ENCODE measurements at places on chromosomes 2 and 18. TPM values are rescaled to one million over a fixed set of nuclear protein-coding genes. Genes with fewer than 3 reads are reported as not detected.
A peak's percentile ranks its signal among the peaks of the same experiment; 100 is the strongest.

ZNF892 gene
- 7.2 TPM for total RNA-seq

- DNase-seq = no peak
Observed at GRCh38 chr18:67583621-67584020, 67.1 kb upstream of the DSEL start.

DNA sequence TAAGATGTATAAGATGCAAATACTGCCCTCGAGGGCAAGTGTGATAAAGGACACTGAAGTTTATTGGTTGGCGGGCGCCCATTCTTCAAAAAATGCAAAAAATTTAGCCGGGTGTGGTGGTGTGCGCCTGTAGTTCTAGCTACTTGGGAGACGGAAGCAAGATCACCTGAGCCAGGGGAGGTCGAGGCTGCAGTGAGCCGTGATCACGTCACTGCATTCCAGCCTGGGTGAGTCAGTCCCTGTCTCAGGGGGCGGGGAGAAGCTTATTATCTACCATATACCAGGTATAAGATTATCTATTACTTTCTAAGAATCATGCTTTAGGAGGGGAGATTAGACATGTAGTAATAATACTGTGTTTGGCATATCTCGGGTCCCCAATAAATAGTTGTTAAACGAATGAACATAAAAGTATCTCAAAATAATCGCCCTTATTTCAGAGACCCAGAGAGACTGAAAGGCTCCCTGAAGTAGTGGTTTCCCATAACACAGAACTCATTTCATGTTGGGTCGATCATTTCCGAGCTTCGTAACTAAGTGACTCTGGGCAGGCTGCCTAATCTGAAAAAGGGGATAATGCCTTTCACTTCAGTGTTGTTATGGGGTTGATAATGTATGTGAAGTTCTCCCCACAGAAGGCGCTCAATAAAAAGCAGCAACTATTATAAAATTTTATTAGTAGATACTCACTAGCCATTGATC lies 1.2 kb upstream of the SELENOI start:
- DNase-seq = peak; percentile 21

GRCh38 chr18:79950515-79951341 lies 725 bp downstream of the SLC66A2 start:
- DNase-seq = peak; percentile 20

DNA sequence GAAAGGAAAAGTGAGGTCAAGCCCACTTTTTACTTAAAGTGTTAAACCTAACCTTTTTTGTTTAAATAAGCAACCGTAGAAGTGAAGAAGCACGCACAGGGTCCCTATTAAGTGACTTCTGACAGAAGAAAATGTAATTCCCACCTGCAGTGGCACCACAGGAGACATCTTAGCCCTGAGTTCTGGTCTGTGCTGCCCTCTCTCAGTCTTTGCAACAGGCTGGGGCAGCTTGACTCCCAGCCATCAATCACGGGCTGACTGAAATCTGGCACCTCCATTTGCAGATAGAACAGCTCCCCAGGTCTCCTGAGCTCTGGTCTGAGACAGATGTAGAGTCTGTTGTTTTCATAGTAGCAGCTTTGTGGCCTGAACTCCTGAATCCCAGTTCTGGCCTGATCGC lies 170.0 kb downstream of the LTBP1 start:
- no peak for DNase-seq

MFSD2B gene
- total RNA-seq = not detected

AMMECR1L gene
- 26.0 TPM for total RNA-seq

IL1R1 gene
- total RNA-seq = 0.22 TPM

RAB6C gene
- total RNA-seq = not detected

- DNase-seq = peak; percentile 76
Observed at GRCh38 chr2:231104115-231104713, 20.6 kb downstream of the HTR2B start.

NBAS gene
- total RNA-seq = 37.5 TPM

IL36G gene
- total RNA-seq = not detected

DNA sequence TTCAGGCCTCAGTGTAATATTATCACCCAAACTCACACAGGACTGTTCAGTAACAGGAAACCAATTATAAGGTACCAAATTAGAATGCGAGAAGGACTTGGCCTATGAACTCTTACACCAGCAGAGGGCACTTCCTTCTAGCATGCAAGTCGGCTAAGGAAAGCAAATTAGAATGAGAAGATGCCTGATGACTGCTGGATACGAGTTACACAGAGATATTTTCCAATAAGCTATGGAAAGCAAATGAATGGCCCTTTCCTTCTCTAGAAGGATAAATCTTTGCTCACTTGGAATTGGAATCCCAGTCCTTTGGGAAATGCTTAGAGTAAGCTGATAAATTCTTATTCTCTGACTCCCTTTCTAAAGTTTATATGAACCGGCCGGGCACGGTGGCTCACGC lies 109.8 kb downstream of the AP1S3 start:
- DNase-seq = peak; percentile 90

DNA sequence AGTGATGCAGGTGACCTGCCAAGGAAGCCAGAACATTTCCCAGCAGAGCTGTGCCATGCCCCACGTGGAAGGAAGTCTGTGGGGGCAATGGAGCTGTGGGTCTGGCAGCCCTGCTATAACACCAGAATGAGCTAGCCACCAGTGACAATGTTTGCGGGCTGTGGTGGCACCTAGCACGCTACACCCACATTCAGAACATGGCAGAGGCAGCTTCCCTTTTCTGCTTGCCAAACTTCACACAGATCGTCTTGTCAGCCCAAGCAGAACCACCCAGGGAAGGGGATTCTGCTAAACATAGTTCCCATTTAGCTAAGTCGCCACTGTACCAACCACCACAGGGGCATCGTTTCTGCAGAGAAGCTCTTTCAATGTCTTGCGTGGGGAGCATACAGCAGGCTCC lies 27.0 kb upstream of the CCDC93 start:
- DNase-seq = no peak

GRCh38 chr18:40055262-40055661 lies 1899.8 kb upstream of the PIK3C3 start:
- DNase-seq = no peak

DNA sequence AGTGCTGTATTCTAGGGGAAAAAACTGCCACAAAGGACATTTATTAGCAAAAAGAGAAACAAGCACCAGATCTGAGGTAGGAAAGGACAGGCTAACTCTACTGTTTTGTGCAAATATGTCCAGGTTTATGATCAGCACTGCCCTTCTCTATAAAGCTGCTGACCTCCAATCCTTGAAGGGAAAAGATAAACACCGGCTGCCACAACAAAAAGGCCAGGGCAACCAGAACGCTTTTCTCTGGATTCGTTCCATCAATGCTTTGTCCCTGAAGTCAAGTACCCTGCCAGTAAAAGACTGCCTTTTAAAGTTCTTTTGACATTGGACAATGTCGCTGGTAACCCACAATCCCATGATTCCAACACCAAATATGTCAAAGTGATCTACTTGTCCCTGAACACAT lies 21.0 kb downstream of the SMAD2 start:
- DNase-seq = no peak

MALL gene
- total RNA-seq = 0.24 TPM

TDRD15 gene
- not detected for total RNA-seq

DNA sequence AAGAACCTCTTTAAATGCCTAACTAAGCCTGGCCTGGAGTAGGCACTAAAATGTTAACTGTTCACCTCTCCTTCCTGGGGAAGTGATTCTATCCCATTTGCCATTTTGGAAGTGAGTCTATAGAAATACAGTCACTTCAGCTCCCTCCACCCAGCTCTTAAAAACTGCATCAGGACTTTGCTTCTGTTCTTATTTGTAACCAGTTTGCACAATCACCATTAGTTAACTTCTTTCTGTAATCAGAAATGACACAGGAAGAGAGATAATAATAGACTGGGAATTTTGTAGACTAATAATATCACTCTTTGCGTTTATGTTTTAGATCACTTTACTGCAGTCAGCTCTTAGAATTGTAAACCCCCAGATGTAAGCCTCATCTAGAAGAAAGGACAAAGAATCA lies 16.0 kb upstream of the MARCO start:
- DNase-seq = no peak

- DNase-seq = no peak
Observed at GRCh38 chr2:73451263-73451972, 65.8 kb downstream of the ALMS1 start.

DNA sequence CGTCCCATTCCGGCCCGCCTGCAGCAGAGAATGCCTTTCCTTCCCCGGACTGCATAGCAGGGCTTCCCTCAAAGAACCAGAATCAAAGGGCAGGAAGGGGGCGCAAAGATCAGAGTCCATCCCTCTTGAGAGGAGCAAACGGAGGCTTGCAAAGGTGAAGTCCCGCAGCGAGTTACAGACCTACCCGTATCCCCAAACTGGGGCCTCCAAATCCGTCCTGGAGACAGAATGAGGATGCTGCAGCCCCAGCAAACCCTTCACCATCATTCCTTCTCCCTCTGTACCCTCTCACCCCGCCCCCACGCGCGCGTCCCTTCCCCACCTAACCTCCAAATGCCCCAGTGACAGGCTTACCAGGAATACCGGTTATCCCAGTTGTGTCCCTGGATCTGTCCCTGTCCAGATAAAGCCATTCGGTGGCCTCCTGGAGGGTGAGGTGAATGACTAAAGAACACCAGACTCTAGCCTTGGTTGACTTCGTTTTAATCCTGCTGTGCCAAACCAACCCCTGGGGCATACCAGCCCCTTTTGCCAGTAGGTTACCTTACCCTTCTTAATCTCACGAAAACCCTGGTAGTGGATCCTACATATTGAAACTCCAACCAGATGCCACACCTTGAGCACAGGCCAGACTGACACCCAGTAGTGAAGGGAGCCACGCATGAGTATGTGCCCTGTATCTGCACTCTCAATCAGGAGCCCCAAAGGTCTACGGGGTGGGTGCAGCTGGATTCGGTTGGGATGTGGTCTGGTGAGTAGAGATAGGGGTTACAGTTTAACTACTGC lies 961 bp upstream of the SLC40A1 start:
- DNase-seq = no peak

SIX2 gene
- total RNA-seq = not detected

DNA sequence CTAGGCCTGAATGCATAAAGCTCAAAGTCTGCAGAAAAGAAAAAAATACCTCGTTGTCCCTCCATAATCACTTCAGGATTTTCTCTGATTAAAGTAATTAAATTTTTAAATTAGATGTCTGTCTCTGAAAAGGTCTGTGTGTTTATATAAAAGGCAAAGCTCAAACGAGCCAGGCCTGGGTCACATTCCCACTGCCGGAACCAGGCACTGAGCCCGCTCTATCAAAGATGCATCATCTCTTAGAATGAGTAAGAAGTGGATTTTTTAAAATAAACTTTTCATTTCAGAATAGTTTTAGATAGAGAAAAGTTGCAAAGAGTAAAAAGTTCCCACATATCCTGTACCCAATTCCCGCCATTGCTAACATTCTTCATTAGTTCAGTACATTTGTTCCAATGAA lies 202.1 kb upstream of the KYNU start:
- DNase-seq = no peak
